ENCODE measurements at places on chromosomes 3 and 15. TPM values are rescaled to one million over a fixed set of nuclear protein-coding genes. Genes with fewer than 3 reads are reported as not detected.

FOXB1 gene
- not detected for polyA plus RNA-seq

SPSB4 gene
- polyA plus RNA-seq = not detected

ACTR8 gene
- 12.2 TPM for polyA plus RNA-seq

GABRG3 gene
- polyA plus RNA-seq = 4.7 TPM

COL7A1 gene
- 3.4 TPM for polyA plus RNA-seq

RASGRF1 gene
- 42.9 TPM for polyA plus RNA-seq

CPNE9 gene
- polyA plus RNA-seq = 12.5 TPM

SNX22 gene
- 1.1 TPM for polyA plus RNA-seq

HTR3E gene
- not detected for polyA plus RNA-seq

MOBP gene
- polyA plus RNA-seq = 2.7 TPM

Measured in Purkinje cell (primary cell).